ENCODE measurements at places on chromosomes 2 and 18.

DNA sequence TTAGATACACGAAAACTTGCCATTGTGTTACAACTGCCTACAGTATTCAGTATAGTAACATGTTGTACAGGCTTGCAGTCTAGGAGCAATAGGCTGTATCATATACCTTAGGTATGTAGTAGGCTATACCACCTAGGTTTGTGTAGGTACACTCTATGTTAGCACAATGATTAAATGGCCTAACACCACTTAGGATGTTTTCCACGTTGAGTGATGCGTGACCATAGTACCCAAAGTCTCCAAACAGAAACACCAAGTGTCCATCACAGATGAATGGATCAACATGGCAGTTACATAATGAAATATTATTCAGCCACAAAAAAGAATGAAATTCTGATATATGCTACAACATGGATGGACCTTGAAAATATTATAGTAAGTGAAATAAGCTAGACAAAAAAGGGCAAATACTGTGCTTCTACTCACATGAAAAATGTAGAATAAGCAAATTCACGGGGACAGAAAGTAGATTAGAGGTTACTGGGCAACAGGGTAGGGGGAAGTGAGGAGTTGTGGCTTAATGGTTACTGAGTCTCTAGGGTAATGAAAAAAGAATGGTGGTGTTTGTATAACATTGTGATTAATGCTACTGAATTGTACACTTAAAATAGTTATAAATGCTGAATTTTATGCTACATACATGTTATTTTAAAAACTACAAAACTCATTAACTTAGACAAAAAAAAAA lies 62.6 kb downstream of the TMEM131 start:
- no peak for DNase-seq

DNA sequence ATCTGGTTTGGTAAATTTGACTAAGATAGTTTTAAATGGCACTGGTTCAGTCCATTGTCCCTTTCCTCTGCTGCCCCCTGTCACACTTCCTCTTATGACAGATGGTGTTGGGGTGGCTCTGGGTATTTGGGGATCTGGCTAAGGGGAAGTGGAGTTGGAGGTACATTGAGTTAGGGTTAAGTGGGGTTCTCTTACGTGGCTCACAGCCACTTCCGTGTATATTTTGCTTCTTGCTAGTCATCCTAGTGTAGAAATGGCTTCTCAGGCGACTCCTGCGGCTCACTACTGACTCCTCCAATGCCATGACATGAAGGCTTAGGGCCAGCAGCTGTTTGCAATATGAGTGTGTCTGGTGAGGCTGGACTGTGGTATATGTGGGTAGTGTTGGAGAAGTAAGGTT lies 187.0 kb downstream of the HAUS1 start:
- no peak for DNase-seq

DNA sequence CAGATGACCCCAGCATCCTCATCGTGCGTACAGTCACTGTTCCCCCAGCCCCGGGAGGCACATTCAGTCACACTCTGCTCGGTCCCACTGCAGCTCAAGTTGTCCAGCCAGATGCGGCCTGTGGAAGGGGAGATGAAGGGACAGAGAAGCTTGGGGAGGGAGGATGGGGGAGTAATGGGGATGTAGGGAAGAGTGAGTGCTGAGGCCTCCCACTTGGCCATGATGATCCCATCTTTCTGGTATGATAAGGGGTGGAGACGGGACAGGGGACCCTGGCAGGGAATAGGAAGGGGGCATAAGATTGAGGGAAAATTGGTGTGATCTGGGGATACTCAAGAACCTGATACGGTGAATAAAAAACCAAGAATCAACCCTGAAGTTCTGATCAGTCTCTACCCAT lies 3.5 kb downstream of the LOXL3 start:
- no peak for DNase-seq

DNA sequence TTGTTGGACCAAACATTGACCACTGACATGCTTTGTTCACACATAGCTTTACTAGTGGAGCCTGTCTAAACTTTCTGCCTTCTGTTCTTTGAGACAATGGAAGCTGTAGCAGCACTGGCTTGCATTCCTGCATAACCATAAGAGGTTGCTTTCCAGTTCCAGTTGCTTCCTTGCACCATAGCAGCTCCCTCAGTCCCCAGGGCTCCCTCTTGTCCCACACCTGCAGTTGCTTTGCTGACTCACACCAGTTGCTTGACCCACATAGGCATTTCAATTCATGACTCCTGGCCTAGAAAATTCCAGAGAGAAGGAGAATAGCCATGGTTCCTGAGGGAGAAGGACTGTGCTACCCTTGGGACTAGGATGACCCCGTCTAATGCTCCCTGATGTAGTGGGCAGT lies 20.9 kb downstream of the SGPP2 start:
- no peak for DNase-seq

Measured in endothelial cell (in vitro differentiated cells).